ENCODE measurements at places on chromosomes 2 and 18.
A peak's percentile ranks its signal among the peaks of the same experiment; 100 is the strongest.

GRCh38 chr2:85936421-85937068 lies 47.8 kb upstream of the ST3GAL5 start:
- no peak for DNase-seq

GRCh38 chr2:206526416-206526815 lies 83.1 kb downstream of the ADAM23 start:
- no peak for DNase-seq

DNA sequence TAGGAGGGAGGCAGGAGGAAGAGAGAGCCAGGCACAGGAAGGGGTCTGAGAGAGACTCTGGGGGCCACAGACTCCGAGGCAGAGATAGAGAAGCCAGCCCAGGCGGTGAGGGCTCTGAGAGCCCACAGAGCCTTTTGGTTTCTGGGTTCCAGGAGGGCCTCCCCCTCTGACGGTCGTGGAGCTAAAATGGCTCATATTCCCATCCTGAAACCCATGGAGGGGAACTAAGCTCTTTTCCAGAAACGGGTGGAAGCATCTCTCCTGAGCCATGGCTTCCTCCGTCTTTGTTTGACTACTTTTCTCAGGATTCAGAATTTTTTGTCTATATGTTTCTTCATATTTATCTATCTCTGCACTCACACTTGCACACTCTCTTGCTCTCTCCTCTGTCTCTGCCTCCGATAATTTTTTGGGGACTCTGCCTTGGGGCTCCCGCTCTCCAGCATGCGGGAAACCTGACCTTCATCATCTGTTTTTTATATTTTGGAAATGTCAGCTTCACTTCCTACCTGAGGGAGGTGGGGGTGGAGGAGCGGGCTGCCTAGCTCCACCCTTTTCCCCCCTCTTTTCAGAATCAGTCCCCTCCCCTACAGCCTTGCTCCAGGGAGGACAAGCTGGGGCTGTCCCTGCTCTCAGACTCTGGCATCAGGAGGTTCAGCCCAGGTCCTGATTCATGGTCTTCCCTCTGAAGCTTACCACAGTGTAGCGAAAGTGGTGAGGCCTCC lies 5.0 kb upstream of the PKDCC start:
- DNase-seq: no peak

- peak; percentile 33 for DNase-seq
Measured at GRCh38 chr2:26591619-26592505, 49.3 kb downstream of the CIB4 start.

DNA sequence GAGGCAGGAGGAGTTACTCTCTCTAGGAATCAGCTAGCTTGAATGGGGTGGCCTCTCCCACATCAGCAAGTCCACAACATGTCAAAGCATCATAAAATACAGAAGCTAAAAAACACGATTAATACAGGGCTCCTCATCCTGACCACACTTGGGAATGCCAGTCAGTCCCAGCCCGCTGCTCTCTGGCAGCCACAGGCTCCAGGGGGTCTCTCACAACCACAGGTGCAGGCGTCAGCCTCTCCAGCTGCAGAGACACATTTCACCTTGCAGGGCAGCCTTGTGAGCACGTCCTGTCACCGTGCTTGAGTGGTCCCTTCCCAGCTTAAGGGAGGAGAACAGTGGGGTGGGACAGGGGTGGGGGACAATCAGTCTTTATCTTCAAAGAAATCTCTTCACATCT lies 137.4 kb upstream of the SH3BP4 start:
- DNase-seq: no peak

- no peak for DNase-seq
Measured at GRCh38 chr2:228446734-228447133, 265.2 kb upstream of the SPHKAP start.

DNA sequence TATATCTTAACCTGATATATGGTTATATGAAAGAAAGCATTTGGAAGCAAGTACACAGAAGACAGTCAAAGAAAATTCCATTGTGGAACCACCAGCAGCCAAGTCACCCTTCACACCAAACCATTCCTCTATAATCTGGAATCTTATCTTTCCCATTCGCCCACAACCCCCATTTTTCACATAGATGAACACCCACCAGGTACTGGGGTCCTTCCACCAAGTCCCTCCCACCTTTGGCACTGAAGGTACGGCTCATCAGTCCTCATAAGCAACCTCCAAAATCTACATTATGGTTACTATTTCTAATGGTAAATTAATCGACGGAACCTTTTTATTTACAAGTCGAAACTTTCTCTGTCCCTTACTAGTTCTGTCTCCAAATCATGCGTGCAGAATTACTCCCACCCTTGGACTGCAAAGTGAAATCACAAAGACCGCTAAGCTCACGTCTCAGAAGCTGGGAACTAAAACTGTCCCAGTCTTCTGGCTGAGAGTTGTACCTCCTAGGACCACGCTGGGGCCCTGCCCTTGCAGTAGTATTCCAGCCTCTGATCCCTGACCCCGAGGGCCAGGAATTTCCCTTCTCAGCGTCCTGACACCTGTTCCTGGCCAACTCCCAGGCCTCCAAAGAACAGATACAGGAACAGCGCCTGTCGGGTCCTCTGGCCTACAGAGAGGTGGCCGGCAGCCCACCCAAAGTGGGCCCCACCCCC lies 702 bp downstream of the OLA1 start:
- DNase-seq: peak; percentile 4

- no peak for DNase-seq
Measured at GRCh38 chr2:19538411-19538963, 180.1 kb upstream of the OSR1 start.

DNA sequence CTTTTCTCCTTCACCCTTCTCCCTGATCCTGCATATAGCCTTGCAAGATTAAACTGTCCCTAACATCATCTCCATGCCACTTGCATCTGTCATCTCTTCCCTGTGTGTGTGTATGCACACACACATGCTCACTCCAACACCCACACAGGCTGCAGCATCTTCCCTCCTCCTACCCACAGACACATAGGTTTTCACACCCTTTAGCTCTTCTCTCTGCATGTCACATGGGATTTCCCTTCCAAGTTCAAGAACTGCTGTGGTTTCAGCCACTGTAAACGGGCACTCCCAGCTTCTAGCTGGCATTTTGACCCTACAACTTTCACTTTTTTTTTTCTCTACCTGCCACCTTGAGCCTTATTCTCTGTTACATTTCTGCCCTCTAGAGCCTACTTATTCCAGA lies 6.4 kb downstream of the CELF4 start:
- DNase-seq: no peak

GRCh38 chr18:76662626-76663025 lies 159.7 kb upstream of the ZNF236 start:
- no peak for DNase-seq

- peak; percentile 72 for DNase-seq
Measured at GRCh38 chr2:111116843-111117597, 3.7 kb upstream of the BCL2L11 start.

GRCh38 chr2:70959271-70959761 lies 19.1 kb upstream of the ANKRD53 start:
- no peak for DNase-seq

DNA sequence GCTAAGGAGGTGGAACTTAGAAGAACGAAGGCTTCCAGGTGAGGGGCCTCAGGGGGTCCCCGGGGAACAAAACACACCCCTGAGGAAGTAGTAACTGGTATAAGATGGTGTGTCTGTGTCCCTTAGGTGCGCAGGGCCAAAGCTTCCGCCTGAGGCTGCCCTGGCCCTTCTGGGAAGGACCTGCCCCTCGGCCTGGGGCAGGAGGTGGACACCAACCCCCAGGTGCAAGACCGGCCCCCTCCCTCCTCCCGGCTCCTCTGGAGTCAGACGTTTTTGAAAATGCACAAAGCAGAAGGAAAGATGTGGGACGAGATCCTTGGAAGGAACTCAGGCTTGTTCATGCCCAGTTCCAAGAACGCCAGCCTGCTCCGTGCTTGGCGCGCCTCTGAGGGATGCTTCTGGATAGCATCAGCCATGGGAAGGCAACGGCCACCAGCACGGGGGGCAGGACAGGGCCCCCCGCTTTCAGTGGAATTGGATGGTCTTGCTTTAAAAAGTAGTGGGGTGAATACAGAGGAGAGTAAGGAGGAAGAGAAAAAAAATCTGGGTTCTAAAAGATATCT lies 37.5 kb downstream of the MYT1L start:
- no peak for DNase-seq

- DNase-seq: no peak
Measured at GRCh38 chr2:96698221-96698861, 41.5 kb downstream of the LMAN2L start.

- DNase-seq: no peak
Measured at GRCh38 chr2:127771756-127772155, 39.2 kb downstream of the WDR33 start.

DNA sequence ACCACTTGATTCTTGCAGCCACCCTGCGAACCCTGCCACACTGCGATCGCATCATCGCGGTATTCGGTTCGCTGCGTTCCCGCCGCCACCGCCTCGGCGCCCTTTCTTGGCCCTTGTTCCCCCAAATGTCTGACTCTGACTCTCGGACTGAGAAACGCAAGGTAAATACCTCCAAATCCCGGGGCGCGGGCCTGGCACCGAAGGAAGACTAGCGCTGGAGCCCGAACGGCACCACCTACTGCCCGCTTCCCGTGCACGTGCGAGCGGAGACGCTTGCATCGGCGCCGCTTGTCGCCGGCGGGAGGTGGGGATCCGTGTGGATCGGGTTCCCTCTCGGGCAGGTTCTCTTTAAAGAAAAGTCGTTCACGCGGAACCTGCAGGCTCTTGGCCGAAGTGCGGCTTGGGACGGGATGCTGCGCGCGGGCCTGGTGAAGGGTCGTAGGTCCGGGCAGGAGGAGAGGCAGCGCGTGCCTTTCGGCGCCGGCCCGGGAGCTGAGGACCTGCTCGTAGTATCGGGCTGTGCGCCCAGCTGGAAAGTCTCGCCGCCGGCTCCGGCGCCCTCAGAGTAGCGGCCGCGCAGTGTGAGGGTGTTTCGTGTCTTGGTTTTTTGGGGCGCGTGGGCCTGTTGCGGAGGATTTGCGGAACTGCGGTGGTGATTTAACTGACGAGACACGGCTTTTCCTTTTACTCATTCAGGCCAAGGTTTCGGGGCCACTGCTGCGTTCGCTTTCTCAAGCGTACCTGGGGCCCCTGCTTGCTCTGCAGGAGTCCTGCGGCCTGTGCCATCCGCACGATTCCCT lies 514 bp downstream of the BCL2L11 start:
- DNase-seq: peak; percentile 33

DNA sequence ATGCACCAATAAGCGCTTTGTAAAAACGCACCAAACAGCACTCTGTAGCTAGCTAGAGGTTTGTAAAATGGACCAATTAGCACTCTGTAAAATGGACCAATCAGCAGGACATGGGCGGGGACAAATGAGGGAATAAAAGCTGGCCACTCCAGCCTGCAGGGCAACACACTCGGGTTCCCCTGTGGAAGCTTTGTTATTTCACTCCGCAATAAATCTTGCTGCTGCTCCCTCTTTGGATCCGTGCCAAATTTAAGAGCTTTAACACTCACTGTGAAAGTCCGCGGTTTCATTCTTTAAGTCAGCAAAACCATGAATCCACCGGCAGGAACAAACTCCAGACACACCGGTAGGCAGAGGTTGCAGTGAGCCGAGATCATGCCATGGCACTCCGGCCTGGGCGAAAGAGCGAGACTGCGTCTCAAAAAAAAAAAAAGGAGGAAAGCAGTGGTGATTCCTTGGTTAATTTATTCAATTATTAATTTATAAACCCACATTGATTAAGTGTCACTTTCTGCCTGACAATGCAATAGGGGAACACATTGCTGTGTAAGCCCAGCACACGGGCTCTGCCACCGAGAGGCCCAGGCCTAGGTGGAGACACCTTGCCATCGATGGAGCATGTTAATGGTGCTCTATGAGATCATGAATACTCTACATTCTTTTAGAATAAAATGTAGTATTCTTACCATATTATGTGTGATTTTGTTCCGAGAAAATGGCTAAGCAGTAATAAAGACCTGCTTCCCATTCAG lies 687.6 kb upstream of the HS6ST1 start:
- peak; percentile 9 for DNase-seq

GRCh38 chr18:76524900-76525698 lies 30.1 kb upstream of the ZNF516 start:
- no peak for DNase-seq

- no peak for DNase-seq
Measured at GRCh38 chr2:85920810-85921545, 32.2 kb upstream of the ST3GAL5 start.

DNA sequence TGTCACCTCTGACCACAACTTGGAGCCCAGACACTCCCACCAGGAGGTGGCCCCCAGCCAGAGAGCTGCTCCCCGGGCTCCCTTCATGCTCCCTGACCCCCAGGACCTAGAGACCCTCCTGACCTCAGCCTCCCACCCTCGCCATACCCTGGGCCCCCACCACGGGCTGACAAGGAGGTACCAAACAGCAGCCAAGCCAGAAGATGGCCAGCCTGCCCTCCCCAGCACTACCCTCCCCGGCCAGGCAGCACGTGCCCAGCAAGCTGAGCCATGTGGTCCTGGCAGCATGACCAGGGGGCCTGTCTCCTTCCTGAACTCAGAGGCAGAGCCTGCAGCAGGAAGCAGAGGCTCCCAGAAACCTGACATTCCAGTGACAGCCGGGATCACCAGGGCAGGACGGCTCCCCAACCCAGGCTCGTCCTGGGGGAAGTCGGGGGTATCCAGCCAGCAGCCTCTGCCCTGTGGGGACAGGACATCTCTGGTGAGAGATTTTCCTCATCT lies 69.4 kb upstream of the GPC1 start:
- DNase-seq: no peak

GRCh38 chr2:149160701-149161217 lies 122.3 kb downstream of the LYPD6B start:
- DNase-seq: peak; percentile 17

GRCh38 chr2:7725171-7725849 lies 808.1 kb downstream of the RNF144A start:
- DNase-seq: peak; percentile 87

DNA sequence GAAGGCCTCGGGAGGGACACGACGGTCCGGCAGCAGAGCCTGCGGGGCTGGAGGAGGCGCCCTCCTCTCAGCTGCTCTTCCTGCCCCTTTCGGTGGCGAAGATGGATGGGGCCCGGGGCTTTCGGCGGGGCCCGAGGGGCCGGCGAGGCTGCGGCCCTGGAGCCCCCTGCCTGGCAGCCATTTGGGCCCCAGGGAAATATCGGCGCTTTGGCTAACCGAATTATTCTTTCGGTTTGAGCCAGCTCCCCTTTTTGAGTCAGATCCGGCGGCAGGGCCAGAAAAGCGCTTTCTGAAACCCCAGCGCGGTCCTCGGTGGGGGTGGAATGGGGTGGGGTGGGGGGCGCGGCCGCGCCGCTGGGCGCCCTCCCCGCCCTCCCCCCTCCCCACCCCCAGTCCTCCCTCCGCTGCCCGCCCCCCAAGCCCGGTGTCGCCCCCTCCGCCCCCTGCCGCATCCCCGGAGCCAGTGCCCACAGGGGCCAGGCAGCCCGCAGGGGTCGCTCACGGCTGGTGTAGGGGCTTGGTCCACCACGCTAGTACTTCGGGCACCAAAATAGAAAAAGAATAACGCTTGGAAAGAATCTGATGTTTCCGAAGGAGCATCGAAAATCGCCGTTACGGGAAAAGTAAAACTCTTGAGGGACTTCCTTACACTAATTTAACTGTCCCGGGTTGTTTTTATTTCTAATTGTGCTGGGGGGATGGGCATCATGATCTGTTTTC lies 9.1 kb upstream of the ARID5A start:
- DNase-seq: peak; percentile 92

Data from activated CD4-positive, alpha-beta T cell treated with anti-CD3 and anti-CD28 coated beads, Interleukin-2, Interleukin-4, amounts not matched to agents 100 ng/mL and 50 ng/mL, durations not matched to agents 16 hours and 8 hours (primary cell).